Endodermal cell (in vitro differentiated cells): ENCODE measurements at places on chromosomes 2 and 18.
A peak's percentile ranks its signal among the peaks of the same experiment; 100 is the strongest.

DNA sequence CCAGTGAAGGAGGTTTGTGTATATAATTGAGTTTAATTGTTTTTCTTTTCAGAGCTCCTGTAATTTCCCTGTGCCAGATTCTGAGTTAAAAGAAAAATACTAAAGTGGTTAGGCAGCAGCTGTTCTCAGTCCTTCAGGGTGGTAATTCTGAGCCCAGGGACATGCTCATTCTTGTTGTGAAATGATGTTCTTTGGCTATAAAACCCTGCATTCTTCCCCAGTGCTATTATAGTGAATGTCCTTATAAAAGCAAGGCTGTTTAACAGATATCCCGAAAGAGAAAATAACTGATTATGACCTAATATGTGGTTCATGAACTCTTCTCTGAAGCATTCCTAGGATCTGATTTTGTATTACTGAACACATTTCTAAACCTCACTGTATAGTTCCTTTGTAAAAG is 34.0 kb downstream of the ADAM23 start:
- H3K4me1 ChIP-seq = no peaks in the 10 kb centered on the region
- no peak overlapping the region for H3K27ac ChIP-seq
- H3K4me3 ChIP-seq = no peak overlapping the region
- H3K27me3 ChIP-seq = no peaks in the 10 kb centered on the region
- H3K36me3 ChIP-seq = no peaks in the 10 kb centered on the region

GRCh38 chr2:204258890-204259289 is 286.4 kb upstream of the PARD3B start:
- no peak overlapping the region for H3K4me3 ChIP-seq
- H3K27me3 ChIP-seq = no peaks in the 10 kb centered on the region
- H3K36me3 ChIP-seq = no peaks in the 10 kb centered on the region

DNA sequence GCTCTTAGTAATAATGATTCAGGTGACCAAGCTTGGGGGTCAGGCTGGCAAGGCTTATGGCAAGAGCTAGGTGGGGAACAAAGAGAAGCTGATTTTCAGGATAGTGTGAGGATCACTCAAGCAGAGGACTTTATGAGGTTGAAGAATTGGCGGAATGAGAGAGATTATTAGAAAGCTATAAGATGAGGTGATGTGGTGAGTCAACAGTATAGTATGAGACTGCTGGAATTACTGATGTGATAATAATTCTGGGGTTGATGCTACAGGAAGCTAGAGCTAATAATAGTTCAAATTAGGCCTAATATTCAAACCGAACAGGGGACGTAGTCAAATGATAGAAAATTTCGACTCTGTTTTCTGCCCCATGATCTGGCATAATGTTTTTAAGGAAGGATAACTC is 2115.3 kb upstream of the PIK3C3 start:
- peaks cover 3% of the 10 kb centered on the region for H3K4me1 ChIP-seq
- H3K36me3 ChIP-seq = no peaks in the 10 kb centered on the region
- H3K4me3 ChIP-seq = no peak overlapping the region
- no peak overlapping the region for H3K27ac ChIP-seq
- no peaks in the 10 kb centered on the region for H3K27me3 ChIP-seq

- no peak for DNase-seq
- no peak overlapping the region for H3K4me3 ChIP-seq
- H3K4me1 ChIP-seq = no peaks in the 10 kb centered on the region
- H3K27me3 ChIP-seq = no peaks in the 10 kb centered on the region
- H3K27ac ChIP-seq = no peak overlapping the region
- peaks cover 28% of the 10 kb centered on the region for H3K36me3 ChIP-seq
These were observed 24.5 kb downstream of the PIAS2 start for GRCh38 chr18:46892842-46893241.

GRCh38 chr2:205496370-205496769 is 185.9 kb upstream of the NRP2 start:
- no peaks in the 10 kb centered on the region for H3K36me3 ChIP-seq
- H3K4me1 ChIP-seq = no peaks in the 10 kb centered on the region
- no peak for DNase-seq
- no peak overlapping the region for H3K4me3 ChIP-seq
- no peak overlapping the region for H3K27ac ChIP-seq

DNA sequence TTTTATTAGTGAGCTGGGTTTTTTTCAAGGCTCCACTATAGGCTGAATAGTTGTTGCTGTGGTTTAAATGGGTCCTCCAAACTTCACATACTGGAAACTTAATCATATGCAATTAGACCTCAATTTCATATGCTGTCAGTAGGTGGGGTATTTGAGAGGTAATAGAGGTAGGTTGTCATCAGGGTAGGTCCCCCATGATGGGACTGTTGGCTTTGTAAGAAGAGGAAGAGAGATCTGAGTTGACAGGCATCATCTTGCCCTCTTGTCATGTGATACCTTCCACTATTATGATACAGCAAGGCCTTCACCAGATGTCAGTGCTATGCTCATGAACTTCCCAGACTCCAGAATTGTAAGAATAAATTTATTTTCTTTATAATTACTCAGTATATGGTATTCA is 819.4 kb downstream of the LRP1B start:
- no peak for DNase-seq
- no peaks in the 10 kb centered on the region for H3K36me3 ChIP-seq
- no peaks in the 10 kb centered on the region for H3K27me3 ChIP-seq
- no peaks in the 10 kb centered on the region for H3K4me1 ChIP-seq
- no peak overlapping the region for H3K27ac ChIP-seq

GRCh38 chr2:240905176-240905781 is 857 bp upstream of the CROCC2 start:
- H3K27me3 ChIP-seq = peaks cover 9% of the 10 kb centered on the region
- no peak overlapping the region for H3K4me3 ChIP-seq
- DNase-seq = no peak
- no peaks in the 10 kb centered on the region for H3K4me1 ChIP-seq

- no peaks in the 10 kb centered on the region for H3K27me3 ChIP-seq
- no peaks in the 10 kb centered on the region for H3K36me3 ChIP-seq
- H3K27ac ChIP-seq = no peak overlapping the region
- no peak overlapping the region for H3K4me3 ChIP-seq
- DNase-seq = no peak
- H3K4me1 ChIP-seq = peaks cover 5% of the 10 kb centered on the region
These were observed 392.7 kb upstream of the FANCL start for GRCh38 chr2:58633613-58634365.

DNA sequence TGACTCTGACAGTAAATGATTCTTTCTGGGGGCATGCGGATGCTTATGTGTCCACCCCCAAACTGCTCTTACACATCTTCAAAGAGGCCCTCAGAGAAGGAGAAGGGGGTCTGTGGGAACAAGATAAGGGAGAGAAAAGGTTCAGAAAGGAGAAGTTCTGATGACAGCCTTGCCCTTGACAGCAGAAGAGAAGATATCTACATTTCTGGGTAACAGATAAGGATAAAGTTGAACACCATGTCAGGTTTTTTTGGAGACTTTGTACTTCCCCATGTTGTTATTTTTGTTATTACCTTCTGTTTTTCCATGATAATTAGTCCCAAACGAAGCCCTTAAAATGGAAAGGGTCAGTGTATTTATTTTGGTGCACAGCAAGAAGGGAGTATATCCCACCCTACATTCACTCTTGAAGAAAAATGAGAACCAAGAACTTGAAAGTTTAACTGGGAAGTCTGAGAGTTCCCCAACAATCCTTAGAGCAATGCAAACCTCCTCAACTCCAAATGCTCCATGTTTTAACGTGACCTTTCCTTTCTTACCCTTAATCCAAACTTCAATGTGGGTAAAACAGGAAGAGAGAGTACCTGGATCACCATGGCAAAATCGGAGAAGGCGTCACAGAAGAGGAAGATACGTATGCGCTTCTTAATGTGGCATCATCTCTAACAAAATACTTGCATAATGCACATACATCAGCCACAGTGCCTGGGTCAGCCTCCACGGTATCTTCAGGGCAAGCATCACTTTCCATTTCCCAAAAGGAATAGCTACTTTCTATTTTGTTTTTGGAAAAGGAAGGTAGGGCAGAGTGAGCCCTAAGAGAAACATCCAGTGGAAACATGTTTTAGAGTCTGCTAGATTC is 264.6 kb upstream of the STON1 start:
- no peaks in the 10 kb centered on the region for H3K27me3 ChIP-seq
- no peaks in the 10 kb centered on the region for H3K36me3 ChIP-seq
- DNase-seq = no peak
- H3K4me3 ChIP-seq = no peak overlapping the region
- H3K27ac ChIP-seq = no peak overlapping the region
- no peaks in the 10 kb centered on the region for H3K4me1 ChIP-seq

GRCh38 chr2:25379535-25379934 is 37.8 kb upstream of the DNMT3A start:
- H3K27ac ChIP-seq = no peak overlapping the region
- DNase-seq = peak; percentile 17
- H3K4me1 ChIP-seq = peaks cover 6% of the 10 kb centered on the region
- no peaks in the 10 kb centered on the region for H3K36me3 ChIP-seq
- H3K27me3 ChIP-seq = no peaks in the 10 kb centered on the region

DNA sequence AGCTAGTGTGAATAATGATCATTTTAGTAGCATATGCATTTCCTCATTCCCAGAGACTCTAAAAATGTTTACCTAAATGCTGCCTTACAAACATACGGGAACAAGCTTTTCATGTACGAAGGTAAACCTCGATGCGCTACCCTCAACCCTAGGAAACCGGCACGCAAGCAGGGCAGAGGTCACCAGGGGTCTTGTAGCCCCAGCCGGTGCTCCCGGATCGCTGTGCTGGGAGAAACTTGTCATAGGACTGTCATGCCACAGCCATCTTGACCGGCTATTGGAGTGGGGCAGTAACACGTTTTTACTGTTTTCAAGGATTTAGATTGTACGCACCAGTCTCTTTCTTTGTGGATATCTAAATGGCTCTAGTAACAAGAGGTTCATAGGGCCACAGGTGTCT is 34.8 kb upstream of the NFATC1 start:
- no peak overlapping the region for H3K27ac ChIP-seq
- DNase-seq = peak; percentile 26
- no peak overlapping the region for H3K4me3 ChIP-seq

GRCh38 chr2:106885971-106886915 is at the start of gene ST6GAL2:
ST6GAL2 (minus strand) TSS chr2:106886167; CDS start chr2:106843977, 42,190 bp downstream.
- peak within 1 kb of the TSS; percentile 85 for H3K4me3 ChIP-seq
- peak within 1 kb of the TSS; percentile 83 for H3K27ac ChIP-seq
- H3K36me3 ChIP-seq = no peaks in the 10 kb centered on the region
- H3K4me1 ChIP-seq = peaks cover 5% of the 10 kb centered on the region
- H3K27me3 ChIP-seq = peaks cover 31% of the 10 kb centered on the region

GRCh38 chr2:88350331-88351248 is 101.9 kb downstream of the FOXI3 start:
- H3K4me1 ChIP-seq = no peaks in the 10 kb centered on the region
- no peak overlapping the region for H3K27ac ChIP-seq
- peak; percentile 97 for DNase-seq
- peaks cover 29% of the 10 kb centered on the region for H3K27me3 ChIP-seq
- H3K36me3 ChIP-seq = no peaks in the 10 kb centered on the region

DNA sequence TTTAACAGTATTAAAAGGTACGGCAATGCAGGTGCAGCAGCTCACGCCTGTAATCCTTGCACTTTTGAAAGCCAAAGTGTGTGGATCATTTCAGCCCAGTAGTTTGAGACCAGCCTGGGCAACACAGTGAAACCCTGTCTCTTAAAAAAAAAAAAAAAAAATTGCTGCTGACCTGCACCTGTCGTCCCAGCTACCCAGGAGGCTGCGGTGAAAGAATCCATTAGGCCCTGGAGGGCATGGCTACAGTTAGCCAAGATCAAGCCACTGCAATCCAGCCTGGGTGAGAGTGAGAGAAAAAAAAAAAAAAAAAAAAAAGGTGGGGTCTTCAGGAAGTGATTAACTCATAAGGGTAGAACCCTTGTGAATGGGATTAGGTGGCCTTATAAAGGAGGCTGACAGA is 12.8 kb downstream of the CUL3 start:
- H3K4me3 ChIP-seq = no peak overlapping the region
- no peak for DNase-seq
- no peak overlapping the region for H3K27ac ChIP-seq
- H3K27me3 ChIP-seq = no peaks in the 10 kb centered on the region

DNA sequence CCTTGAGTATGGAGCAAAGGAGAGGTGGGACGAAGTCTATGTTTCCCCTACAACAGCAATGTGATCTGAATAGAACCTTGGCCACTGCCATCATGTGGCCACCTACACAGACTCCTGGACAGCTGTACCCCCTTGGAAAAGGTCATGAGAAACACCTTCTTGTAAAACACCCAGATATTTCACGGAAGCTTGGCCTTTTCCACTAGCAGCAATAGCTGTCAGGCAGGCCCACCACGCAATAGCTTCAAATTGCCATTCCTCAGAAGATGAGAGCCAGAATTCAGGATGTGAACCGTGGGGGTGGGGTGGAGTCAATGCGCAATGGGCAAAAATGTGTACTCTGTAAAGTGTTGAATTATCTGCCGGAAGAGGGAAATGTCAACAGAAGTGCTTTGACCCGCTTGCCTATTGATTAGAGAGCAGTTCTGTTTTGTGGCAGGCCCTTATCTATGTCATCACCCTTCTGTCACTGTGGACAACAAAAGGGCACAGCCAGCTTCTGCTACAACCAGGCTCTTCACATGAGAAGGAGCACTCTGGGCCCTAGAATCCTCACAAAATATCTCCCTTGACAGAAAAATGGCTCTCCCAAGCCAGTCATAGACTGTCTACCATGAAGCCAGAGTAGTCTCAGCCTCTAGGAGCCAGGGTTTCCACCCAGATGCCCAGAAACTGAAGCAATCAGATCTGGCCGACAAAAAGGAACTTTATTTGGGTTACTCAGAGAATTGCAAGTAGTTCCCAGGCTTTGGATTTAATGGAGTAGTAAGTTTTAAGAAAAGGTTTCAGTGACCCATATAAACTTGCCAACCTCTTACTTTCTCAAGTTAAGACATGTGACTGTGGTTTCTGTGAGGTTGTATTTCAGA is 9.5 kb downstream of the INPP1 start:
- H3K36me3 ChIP-seq = no peaks in the 10 kb centered on the region
- no peak for DNase-seq

DNA sequence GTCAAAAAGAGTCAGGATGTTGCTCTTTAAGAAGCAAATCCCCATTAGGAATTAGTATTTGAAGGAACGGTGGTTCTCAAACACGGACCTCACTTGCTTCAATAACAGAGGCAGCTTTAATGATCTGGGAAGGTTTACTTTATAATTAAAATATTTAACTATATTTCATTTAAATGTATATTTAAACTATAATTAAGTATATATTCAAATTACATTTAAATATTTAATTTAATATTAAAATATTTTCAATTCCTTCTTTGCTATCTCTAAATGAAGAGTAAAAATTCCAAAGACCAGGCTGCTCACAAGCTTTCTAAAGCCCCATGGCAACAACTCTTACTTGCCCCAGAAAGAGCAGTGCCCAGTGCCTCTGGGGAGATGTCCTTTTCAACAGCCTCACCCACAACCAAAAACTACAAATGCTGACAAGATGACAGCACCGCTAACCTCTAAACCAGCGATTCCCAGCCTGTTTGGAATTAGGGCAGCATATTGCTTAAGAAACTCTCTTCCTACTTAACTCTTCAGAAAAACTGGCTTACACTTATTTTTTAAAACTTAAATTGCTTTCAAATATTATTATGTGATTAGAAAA is 62.9 kb upstream of the POU3F3 start:
- H3K27ac ChIP-seq = no peak overlapping the region
- H3K27me3 ChIP-seq = no peaks in the 10 kb centered on the region
- no peak overlapping the region for H3K4me3 ChIP-seq
- H3K36me3 ChIP-seq = no peaks in the 10 kb centered on the region
- no peaks in the 10 kb centered on the region for H3K4me1 ChIP-seq
